ENCODE measurements at places on chromosomes 7 and 10.

- DNase-seq: no peak
These were observed 260.7 kb downstream of the BMPER start for GRCh38 chr7:34165927-34166550.

- DNase-seq: no peak
These were observed 30.0 kb upstream of the WNT16 start for GRCh38 chr7:121298831-121299239.

- DNase-seq: no peak
These were observed 6.0 kb downstream of the TFPI2 start for GRCh38 chr7:93884541-93884940.

DNA sequence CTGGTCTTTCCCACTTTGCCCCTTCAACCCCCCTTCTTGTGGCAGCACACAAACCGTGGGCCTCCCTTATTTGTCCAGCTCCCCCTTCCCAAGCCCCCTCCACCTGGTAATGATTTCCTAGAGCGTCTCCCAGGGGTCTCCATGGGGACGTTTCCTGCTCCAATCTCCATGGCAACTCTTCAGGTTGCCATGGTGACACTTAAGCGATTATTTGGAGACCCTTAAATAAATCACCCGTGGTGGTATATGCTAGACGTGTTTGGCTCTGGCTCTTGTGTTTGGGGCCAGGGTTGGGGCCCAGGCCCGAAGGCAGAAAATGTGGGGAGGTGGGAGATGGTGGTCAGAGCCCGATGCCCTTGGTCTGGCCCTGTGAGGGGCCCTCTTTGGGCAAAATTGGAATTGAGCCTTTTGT is 41.1 kb upstream of the DLG5 start:
- no peak for DNase-seq

DNA sequence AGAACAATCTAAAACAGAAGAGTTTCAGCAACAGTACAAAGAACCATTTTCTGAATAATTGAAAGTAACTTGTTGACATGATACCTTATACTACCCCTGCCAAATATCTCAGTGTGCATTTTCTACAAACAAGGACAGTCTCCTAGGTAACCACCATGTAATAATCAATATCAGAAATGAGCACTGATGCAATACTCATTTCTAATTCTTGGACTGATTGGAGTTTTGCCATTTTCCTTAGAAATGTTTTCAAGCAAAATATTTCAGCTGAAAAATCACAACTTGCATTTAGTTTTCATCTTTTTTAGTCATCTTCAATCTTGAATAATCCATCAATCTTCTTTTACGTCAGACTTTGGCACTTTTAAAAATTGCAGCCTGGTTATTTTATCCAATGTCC is 420.2 kb downstream of the CDC14C start:
- no peak for DNase-seq

- DNase-seq: no peak
These were observed 19.8 kb upstream of the TRIL start for GRCh38 chr7:28977881-28978280.

- DNase-seq: no peak
These were observed 163.4 kb upstream of the NFE2L3 start for GRCh38 chr7:25988640-25989039.

DNA sequence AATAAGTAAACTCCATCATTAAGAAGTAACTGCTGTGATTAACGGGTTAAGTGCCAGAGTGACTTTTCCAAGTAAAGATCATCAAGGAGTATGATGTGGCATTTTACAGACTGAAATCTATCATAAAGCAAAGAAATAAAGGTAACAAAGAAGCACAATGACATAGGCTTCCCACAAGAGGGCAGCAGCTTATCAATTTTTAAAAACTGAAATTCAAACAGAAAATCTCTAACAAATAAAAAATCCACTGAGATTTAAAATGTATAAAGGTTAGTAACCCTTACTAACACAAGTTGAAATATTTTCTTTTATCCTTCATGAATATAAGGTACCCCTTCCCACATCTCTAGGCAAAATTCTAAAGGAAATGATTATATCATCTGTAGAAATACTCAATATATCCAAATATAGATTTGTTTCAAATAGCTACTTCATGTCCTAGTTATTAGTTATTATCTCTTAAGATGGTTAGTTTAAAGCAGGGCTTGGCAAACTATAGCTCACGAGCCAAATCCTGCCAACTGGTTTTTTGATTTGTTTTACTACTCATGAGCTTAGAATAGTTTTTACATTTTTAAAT is 29.2 kb downstream of the FAM3C start:
- DNase-seq: peak; percentile 35

DNA sequence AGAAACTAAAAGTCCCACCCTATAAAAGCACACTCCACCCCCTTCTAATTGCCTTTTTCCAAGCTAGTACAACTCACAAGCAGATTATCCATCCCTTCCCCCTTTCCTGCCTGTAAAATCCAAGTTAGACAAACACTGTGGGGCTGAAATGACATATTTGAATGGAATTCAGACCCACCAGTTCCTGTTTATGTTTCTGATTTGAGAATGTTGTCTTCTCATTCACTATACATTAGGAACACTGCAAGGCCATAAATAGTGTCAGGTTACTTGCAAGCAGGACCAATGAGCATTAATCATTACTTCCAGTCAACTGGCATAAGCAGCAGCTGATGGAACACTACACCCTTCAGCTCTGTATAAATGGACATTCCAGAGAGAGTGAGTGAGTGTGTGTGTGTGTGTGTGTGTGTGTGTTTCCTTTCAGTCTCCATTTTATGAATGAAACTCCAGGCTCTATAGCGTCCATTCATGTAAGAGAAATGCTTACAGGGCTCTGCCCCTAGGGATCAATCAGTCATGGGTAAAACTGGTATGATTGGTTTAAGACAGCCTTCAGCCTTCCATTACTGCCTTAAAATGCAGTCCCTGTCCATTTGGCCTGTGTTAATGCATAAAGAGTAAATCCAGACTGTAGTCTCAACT is 69.3 kb downstream of the ETV1 start:
- DNase-seq: peak; percentile 93

- no peak for DNase-seq
These were observed 23.8 kb downstream of the CROT start for GRCh38 chr7:87369216-87369615.

DNA sequence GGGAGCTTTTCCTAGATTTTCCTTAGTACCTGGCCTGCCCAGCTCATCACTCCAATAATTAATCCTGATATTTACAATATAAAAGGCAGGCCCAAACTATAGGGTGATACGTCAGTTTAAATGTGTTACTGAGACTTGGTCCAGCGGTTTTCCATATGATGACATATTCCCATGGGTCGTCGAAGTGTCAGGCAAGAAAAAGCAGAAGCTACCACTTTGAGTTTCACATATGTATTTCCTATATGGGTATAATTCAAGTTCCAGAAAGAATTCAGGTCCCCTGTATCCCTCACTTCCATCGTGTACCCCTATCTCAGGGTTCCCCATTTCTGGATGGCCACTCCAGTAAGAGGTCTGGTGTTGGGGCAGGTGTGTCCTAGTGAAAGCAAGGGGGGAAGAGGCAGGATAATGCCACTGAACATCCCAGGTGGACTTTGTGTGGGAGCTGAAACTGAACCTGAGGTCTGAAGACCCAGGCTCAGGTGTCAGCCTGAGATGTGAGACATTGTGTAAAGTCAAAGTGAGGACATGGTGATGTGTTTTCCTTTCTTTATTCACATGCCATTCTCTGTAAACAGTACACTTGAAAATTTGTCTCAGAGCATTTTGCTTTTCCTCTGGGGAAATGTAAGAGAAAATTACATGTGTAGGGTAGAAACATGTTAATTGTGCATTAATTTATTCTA is 167.8 kb downstream of the PLXDC2 start:
- DNase-seq: no peak

GRCh38 chr7:135971366-135971725 is 5.8 kb downstream of the MTPN start:
- no peak for DNase-seq

GRCh38 chr7:45589061-45589460 is 14.9 kb downstream of the ADCY1 start:
- no peak for DNase-seq

GRCh38 chr7:40709062-40709964 is 574.5 kb downstream of the SUGCT start:
- DNase-seq: no peak

DNA sequence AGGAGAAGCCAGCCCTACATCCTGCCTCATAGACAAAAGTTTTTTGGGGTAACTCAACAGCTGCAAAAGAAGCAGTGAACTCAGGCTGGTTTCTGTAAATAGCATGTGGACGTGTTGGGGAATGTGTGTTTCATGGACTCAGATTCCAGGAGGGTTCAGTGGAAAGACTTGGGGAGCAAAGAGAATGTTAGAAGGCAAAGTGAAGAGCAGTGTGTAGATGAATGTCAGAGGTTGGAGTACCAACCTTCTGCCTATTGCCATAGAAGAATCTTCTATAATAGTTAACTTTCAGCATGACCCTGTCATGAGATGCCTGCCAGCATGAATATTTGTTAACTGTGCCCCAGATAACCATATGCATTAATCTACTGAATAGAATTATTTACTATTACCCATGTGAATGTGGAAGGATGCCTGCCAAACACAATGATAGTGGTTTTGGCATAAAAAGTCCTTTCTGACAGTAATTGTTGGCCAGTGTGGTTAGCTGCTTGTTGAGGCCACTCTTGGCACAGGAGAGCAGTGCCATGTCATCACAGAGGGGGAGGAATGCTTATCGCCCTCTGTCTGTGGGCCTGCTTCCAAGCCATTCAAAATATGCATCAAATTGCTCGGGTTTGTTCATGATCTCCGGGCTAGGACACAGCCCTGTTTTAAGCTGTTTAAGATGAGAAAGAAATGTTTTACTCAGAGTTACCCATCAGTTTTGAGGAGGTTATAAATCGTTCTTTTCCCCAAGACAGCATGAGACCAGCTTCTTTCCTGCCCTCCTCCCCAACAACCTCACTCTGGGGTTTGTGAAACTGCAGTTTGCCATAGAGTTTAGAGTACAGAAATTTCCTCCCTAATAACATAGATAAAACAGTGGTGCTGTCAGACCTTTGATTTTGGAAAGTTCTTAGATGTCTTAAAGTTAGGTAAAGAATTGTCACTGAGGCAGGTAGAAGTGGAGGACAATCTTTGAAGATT is 165.3 kb downstream of the WNT2 start:
- DNase-seq: no peak

- DNase-seq: no peak
These were observed 74.5 kb downstream of the DGKI start for GRCh38 chr7:137772316-137772715.

- DNase-seq: no peak
These were observed at the start of gene BMPR1A for GRCh38 chr10:86756511-86757112. Gene BMPR1A, plus strand, starts transcription at chr10:86756619. Its CDS starts 119,400 bp downstream, at chr10:86876019.

DNA sequence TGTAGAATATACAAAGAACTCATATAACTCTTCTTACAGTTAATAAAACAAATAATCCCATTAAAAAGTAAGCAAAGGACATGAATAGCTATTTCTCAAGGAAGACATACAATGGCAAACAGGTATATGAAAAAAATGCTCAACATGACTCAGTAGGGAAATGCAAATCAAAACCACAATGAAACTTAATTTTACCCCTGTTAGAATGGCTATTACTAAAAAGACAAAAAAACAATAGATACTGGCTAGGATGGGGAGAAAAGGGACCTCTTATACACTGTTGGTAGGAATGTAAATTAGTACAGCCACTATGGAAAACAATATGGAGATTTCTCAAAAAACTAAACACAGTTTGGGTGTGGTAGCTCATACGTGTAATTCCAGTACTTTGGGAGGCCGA is 37.8 kb downstream of the HERPUD2 start:
- DNase-seq: no peak

- DNase-seq: no peak
These were observed 31.1 kb upstream of the SNX13 start for GRCh38 chr7:17971411-17971810.

DNA sequence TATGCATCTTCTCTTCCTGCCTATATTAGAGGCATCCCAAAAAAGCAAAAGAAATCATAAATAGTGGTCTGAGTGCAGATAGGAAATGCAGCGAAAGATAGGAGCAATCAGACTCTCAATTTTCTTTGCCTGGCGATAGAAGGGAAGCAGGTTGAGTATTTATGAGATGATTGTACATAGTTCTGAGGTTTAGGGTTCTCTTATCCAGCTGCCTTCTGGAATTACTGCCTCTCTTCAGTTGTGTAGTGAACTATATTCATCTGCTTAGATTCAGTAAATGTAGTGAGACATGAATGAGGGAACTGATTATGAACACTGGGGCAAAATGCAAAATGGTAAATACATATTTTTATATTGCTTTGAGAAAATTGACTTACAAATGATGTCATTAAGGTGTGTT is 93.0 kb upstream of the CYP26C1 start:
- no peak for DNase-seq

- DNase-seq: no peak
These were observed 70.9 kb upstream of the CCDC71L start for GRCh38 chr7:106731646-106732444.

DNA sequence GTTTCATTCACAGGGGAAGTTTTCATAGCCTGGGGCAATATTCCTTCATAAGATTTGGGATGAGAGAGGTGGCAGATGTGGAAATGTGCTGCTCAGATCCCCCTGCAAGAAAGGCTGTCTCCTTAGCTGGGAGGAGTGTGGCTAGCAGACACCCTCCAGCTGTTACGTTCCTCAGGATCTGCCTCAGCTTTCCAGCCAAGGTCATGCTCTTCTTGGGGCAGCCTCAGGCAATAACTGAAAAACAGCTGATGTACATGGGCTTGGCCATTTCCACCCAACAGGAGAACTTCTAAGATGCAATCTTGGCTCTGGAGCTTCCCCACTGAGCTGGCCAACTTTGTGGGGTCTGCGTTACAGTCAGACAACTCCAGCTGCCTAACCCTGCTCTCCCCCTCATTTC is 51.3 kb upstream of the SEPTIN7 start:
- no peak for DNase-seq

GRCh38 chr7:147804032-147804431 is 786.5 kb upstream of the C7orf33 start:
- no peak for DNase-seq

DNA sequence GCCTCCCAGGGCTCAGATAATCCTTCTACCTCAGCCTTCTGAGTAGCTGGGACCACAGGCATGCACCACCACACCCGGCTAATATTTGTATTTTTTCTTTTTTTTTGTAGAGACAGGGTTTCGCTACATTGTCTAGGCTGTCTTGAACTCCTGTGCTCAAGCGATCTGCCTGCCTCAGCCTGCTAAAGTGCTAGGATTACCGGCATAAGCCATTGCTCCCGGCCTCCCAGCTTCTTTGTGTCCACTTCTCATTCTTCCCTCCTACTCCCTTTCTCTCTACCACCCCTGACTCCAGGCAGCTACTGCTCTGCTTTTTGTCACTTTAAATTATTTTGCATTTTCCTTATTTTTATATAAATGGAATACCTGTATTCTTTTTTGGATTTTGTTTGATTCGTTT is 83.4 kb downstream of the PALS2 start:
- DNase-seq: no peak

DNA sequence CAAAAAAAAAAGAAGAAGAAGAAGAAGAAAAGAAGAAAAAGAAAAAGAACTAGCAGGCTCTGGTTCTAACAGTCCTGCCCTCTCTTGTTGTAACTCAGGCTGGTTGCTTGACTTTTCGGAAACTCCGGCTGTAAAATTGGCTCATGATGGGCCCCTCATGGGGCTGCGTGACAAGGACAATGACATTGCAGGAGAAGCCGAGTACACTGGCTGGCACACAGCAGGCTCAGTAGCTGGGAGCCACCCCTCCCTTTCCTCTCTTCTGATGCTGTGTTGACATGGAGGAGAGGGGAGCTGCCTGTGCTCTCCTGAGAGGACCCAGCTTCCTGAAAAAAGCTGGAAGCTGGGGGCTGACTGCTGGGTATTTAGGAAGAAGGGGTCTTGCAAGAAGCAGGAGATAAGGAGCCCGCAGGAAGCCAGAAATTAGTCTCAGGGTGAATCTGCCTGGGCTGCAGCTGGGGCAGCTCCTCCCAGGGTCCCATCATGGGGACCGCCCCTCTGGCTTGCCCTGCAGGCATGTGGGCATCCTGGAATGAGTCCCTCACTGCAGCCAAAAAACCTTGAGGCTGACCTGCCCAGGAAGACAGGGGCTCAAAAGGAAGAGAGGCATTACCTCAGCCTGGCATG is 14.6 kb upstream of the GPR26 start:
- no peak for DNase-seq
